ENCODE measurements at places on chromosomes 13 and 19.

DNA sequence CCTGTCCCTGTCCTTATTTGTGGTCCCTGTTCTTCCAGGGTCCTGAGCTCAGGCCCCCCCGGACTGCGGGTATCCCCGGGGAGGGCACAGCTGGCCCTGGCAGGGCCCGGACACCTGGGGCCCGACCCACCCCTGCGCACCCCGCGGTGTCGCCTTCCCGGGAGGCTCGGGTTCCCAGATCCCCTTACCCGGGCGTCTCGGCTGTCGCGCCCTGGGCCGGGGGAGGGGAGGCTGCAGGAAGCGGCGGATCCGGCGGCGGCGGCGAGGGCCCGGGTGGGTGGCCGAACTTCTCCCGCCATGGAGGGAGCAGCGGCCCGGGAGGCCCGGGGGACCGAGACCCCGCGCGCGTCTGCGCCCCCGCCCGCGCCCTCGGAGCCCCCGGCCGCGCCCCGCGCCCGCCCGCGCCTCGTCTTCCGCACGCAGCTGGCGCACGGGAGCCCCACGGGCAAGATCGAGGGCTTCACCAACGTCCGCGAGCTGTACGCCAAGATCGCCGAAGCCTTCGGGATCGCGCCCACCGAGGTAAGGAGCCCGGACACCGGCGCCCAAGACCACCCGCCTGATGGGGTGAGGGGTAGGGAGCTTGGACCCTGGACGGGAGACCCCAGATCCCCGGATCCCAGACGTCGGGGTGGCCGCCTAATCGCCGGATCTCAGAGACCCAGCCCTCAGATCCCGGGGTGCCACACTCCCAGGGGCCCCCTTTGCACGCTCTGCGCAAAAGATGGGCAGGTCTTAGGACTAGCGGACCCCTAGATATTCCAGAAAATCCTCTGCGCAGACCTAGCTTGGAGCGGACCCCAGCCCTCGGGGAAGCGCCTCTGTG lies at the start of gene GIPC3:
TSS of gene GIPC3 (plus strand) at position 178 of the 826 bp plus-strand sequence. CDS start at position 298, 120 bp downstream.
- no peak for DNase-seq

- DNase-seq = no peak
These were observed 25.1 kb downstream of the TINCR start for GRCh38 chr19:5542665-5543064.

GRCh38 chr19:42191855-42192254 lies 25.6 kb downstream of the DEDD2 start:
- no peak for DNase-seq

- DNase-seq = no peak
These were observed 71.6 kb downstream of the TM9SF2 start for GRCh38 chr13:99572921-99573320.

DNA sequence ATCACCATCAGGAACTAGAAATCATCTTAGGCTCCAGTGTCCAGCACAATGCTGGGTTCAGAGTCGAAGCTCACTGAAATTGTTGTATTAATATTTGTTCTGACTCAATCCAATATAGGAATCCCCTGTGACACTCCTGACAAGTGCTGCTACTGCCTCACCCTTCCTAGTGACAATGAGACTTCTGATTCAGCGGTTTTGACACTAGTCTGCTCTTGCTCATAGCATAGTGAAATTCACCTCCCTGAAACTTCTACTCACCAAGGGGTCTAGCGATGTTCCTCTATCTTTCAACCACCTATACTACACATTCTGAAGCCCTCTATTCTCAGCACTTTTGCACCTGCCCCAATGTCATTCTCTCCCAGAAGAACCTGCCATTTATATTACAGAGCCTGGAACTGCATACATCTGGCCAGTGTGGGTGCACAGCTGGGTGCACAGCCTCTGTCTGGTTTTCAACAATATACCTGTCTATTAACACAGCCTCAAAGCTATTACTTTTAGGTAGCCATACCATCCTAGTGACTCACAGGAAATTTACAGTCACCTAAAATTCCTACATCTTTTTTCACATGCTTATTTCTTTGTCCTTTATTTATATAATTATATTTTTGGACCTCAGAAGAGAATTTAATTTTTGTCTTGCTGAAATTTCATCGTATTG lies 88.3 kb downstream of the DOCK9 start:
- DNase-seq = no peak

GRCh38 chr13:37288057-37288720 lies 182.7 kb upstream of the CSNK1A1L start:
- no peak for DNase-seq

Measured in HL-60 (cell line).